ENCODE measurements at places on chromosomes 11 and 22.

GRCh38 chr11:29244355-29244754 is 772.5 kb downstream of the KCNA4 start:
- no peak for DNase-seq

DNA sequence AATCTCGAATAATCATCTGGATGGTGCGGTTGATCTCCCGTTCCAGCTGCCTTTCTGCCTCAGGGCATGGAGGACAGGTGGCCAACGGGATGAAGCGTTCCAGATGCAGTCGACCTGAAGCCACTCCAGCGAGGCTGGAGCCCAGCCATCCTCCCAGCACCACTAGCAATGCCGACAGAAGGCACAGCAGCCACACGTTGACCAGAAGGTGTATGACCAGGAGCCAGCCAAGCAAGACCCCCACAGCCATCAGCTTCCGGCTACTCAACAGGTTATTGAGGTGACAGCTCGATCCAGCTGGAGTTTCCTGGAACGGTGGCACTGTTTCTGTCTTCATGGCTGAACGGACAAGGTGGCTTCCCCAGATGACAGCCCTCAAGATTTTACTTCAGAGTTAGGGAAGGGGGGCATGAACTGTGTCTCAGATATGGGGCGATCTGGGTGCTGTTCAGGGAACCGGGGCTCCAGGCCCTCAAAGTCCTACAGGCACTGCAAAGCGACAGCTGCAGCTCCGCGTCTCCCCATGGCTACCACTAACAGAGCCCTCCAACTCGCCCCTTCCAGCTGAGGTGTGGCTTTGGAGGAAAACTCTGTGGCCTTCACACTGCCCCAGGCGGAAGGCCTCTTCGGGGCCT is 559 bp downstream of the SNX19 start:
- DNase-seq: no peak

GRCh38 chr22:36541831-36542411 is 13.0 kb upstream of the EIF3D start:
- DNase-seq: no peak

GRCh38 chr22:27542602-27543001 is 259.0 kb downstream of the MN1 start:
- DNase-seq: no peak

DNA sequence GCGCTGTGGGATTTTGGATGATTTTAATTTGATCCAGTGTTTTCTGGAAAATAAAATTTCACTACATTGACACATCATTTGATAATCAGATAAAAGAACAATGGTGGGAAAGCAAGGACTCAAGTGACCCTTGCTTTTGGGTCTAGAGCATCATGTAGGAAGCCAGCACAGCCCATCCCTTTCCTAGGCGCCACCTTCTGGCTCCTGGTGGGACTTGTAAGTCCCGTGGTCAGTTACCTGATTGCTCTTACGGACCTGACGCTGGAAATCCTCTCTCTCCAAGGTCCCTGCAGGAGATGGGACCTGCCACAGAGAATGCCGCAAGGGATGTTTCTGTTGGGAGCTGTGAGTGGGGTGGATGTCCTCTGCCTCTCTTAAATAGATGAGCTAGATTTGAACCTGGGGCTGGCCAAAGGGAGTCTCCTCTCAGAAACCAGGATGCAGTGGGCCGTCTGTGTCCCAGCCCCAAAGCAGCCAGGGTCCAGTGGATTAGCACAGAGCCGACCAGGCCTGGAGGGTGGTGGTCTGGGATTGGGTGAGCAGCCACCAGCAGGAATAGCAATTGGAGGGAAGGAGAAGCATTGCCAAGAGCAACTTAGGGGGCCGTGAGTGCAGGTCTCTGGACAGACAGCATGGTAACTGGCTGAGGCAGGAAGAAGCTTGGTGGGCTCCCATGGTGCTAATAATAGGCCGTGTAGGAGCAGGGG is 21.7 kb downstream of the TIMP3 start:
- DNase-seq: no peak

- DNase-seq: no peak
Measured at GRCh38 chr11:46264976-46265375, 12.5 kb upstream of the CREB3L1 start.

- DNase-seq: no peak
Measured at GRCh38 chr11:69479591-69480271, 1.7 kb upstream of the LINC01488 start.

DNA sequence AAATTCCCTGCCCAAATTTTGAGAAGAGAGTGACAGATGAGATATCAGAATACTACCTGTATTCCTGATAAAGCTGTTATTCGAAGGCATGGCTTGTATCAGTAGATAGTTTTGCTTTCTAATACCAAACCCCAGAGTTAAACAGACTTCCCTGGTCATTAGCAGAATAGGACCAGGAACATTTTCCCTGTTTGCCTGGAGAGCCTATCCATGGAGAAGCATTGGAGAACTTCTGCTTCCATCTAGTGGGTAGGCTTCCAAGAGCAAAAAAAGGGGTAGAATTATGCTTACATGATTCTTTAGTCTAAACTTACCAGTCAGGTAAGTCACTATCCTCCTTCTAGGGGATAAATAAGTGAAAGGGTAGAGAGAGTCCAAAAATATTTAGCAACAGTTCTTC is 14.2 kb downstream of the PDE3B start:
- no peak for DNase-seq

GRCh38 chr22:23240639-23241389 is 60.5 kb downstream of the BCR start:
- DNase-seq: no peak

DNA sequence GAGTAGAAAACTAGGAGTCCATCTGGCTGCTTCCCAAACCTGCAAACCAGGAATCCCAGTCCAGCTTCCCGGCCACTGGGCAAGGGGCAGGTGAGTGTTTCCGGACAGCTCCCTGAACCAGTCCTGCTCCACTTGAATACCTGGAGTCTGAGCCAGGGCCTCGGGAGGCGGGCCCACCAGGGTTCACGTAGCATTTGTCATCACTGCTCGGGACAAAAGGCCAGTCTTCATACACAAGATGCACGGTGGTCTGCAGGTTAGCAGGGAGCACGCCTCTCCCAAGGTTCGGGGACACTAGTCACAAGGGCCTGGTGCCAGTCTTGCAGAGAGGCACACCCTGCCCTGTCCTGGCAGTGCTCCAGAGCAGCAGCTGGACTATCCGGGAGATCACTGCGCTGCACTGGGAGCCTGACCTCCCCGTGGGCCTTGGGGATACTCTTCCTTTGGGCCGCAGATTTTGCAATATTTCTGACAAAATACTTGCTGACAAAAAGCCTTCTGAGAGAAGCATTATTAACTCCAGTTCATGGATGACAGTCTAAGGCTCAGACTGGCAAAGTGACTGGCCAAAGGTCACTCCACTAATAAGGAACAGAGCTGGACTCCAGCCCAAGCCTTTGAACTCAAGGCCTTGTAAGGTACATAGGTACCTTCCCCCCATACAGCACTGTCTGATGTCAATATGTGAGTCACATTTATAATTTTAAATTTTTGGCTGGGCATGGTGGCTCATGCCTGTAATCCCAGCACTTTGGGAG is 25.1 kb downstream of the CD6 start:
- no peak for DNase-seq

GRCh38 chr22:22125579-22126468 is 118.8 kb upstream of the VPREB1 start:
- DNase-seq: no peak

DNA sequence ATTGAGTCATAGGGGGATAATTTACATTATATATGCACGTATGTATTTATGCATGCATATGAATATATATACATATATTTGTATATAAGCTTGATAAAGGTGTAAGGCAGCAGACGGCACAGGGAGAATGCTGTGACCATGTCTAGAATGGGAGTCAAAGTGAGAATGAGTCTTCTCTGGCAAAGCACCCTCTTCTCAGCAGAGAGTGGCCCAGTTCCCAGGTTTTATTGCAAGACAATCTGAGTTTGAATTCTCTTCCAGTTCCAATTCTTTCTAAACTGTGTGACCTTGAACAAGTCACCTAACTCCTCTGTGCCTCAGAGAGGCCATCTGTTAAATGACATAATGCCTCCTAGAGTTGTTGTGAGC is 13.8 kb downstream of the EHF start:
- DNase-seq: no peak

- no peak for DNase-seq
Measured at GRCh38 chr22:27526901-27527300, 274.7 kb downstream of the MN1 start.

DNA sequence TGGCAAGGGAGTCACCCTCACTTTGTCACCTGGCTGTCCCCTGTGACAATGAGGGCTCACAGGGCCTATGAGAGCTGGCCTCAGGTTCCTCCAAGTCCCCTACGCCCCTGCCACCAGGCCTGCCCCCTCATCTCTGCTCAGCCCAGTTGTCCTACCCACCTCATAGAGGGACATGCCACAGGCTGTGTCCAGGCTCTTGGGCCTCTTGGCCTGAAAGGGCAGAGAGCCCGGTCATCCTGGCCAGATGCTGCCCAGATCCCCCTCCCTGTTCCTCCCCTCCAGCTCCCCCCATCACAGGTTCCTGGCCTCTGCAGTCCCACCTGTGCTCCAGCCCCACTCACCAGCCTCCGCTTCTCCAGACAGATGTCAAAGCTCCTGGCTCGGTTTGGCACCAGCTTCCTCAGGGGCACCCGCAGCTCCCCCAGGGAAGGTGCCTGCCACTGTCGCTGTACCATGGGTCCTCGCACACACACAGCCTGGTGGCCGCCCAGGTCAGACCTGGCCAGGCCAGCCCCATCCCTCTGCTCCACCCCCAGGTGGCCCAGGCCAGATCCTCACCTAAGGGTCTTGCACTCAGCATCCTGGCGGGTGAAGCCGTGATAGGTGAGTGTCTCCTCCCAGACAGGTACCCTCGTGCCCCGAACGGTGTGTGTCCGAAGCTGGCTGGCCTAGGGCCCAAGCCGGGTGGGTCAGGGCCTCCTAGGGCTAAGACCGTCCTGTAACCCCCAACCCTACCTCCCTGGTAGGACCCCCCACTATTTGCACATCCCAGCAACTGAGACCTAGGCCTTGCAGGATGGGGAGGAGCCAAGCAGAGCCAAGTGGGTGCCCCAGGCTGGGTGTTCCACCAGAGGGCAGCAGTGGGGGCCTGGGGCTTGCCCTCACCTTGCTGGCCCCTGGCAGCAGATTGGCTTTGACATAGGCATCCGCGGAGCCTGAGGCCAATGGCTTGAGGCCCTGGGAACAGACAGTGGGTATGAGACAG is 8.3 kb downstream of the NDUFV1 start:
- DNase-seq: no peak

GRCh38 chr22:27224485-27225374 is 567.3 kb downstream of the MIAT start:
- no peak for DNase-seq

DNA sequence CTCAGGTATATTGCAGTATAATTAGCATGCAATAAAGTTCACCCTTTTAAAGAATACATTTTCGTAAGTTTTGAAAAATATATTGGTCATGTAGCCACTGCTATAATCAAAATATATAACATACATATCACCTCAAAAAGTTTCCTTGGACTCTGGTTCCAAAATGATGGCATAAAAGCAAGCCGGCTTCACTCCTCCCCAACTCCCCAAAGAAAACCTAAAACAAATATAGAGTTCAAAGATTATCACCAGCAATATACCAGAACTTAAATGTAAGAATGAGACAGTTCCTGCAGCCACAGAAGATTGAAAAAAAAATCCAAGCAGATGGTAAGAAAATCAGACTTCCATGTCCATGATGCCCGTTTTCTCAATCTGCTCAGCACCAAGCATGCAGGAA is 104.3 kb downstream of the APIP start:
- no peak for DNase-seq

DNA sequence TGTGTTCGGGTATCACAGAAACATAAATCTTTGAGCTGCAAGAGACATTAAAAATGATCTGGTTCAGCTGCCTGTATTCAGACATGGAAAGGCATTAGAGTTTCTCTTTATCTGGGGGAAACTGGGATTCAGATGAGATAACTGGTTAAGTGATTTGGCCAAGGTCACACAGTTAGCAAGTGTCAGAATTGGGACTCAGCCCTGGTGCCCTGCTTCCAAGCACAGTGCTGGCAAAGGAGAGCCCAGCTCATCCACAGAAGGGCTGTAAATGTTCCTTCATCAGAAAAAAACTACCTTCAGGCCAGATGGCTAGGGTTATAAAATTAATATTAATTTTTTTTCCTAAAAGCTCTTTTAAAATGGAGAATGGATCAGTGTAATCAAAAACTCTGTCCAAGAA is 20.4 kb upstream of the CADM1 start:
- no peak for DNase-seq

GRCh38 chr11:57481915-57482781 is 21.8 kb downstream of the RTN4RL2 start:
- DNase-seq: no peak

DNA sequence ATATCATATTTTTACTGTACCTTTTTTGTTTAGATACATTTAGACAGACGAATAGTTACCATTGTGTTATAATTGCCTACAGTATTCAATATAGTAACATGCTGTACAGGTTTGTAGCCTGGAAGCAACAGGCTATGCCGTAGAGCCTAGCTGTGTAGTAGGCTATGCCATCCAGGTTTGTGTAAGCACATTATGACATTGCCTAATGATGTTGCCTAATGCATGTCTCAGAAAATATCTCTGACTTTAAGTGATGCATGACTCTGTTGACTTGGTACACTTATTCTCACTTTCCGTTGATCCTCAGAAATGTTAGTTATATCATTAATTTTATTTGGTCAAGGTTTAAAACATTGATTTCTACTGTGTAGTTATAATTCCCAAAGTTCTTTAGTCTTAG is 39.9 kb downstream of the OR2AT4 start:
- DNase-seq: no peak

DNA sequence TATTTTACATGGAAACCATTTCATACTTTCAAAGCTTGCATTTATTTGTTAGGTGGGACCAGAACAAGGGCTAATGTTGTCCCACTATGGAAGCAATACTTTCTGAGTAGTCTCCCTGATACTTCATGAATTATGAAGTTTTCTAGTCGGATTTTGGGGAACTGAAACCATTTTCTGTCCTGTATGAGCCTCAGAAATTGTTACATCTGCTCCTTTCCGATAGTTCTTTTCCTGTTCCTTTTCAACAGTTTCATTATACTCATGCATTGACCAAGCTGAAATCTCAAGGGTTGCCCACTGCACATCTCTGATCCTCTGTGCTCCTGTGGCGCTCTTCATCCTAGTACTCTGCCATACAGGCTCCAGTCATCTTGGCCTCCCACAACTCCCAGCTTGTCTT is 31.5 kb upstream of the GLYATL1 start:
- DNase-seq: no peak

GRCh38 chr22:43994006-43994405 is 30.1 kb upstream of the PARVB start:
- DNase-seq: no peak

DNA sequence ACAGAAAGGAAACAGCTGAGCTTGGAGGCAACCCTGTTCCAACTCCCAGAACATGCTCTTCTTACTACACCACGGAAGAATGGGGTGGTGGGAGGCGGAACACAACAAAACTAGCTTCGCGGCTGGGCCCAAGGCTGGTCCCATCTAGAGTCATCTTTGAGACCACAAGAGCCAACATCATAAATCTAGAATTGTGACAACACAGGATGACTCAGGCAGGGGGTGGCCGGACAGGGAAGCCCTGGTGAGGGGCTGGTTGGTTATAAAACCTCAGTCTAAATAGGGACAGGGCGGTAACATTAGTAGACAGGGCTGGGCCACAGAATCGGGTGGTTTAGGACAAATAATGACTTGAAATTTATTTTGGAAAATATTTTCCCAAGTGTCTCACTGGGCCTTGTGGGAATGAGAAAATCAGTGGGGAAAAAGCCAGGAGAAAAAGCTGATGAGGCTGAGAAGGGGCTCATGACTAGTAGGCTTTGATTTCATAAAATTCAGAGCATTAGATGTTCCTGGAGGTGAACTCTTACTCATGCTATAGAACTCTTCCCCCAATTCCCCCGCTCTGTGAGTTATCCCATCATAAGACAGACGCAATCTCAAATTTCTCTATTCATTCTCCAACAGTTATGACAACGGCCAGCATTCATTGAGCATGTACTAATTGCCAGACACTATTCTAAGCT is 151.8 kb upstream of the TIMP3 start:
- no peak for DNase-seq

Data from activated CD4-positive, alpha-beta T cell treated with anti-CD3 and anti-CD28 coated beads for 1 hour (primary cell).